Stimulated activated memory B cell treated with anti-CD40 and anti-IgM and Interleukin-4, amounts not matched to agents 10 μg/mL and 1 μg/mL and 100 μg/mL, for 72 hours (primary cell): ENCODE measurements at places on chromosomes 13 and 19.

- no peak for ATAC-seq
Measured at GRCh38 chr13:93976528-93976927, 503.0 kb downstream of the DCT start.

DNA sequence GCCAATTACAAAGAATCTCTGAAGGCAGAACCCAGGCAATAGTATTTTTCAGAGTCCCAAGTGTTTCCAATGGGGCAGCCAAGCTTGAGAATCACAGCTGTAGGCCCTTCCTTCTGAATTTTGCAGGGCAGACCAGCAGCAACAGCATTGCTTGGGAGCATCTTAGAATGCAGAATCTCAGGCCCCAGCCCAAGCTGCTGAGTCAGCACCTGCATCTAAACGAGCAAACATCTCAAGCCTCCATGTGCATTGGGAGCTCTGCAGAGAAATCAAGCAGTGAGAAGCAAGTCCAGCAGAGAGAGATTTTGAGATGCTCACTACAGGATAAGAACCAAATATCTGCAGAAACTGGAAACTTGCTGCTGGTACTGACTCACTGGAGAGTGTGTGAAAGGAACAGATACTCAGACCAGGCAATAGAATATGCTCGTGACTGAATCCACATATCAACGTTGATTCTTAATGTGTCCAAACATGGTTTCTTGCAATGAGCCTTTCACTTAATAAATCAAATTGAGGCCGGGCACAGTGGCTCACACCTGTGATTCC lies 81.5 kb upstream of the TNFSF11 start:
- no peak for ATAC-seq

- no peak for ATAC-seq
Measured at GRCh38 chr13:43895940-43896339, 16.2 kb downstream of the LACC1 start.

DNA sequence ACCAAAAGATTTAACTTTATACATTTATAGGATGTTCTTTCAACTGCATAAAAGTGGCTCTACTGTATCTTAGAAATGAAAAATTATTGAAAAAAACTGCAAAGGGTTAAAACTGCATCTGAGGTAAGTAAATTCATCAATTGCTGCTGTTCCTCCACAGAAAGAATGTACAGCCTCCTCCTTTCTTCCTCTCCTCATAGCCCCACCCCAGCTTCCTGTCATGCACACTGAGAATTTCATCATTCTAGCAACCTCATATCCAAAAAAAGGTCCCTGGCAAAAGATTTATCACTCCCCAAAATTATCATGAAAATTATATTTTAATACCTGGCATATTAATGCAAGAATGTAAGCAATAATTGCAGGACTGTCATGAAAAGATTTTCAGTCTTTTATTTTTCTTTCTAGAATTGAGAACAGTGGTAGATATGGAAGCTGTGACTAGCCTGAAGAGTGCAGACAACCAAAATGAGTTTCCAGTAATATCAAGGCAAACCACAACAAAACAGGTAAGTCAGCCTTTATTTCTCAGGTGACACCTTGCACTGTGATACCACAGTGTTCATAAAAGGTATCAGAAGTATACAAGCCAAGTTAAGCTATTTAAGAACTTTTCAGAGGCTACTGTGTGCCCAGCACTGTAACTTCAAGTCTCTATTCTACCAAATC lies 110.8 kb downstream of the SUCLA2 start:
- ATAC-seq, result no peak

DNA sequence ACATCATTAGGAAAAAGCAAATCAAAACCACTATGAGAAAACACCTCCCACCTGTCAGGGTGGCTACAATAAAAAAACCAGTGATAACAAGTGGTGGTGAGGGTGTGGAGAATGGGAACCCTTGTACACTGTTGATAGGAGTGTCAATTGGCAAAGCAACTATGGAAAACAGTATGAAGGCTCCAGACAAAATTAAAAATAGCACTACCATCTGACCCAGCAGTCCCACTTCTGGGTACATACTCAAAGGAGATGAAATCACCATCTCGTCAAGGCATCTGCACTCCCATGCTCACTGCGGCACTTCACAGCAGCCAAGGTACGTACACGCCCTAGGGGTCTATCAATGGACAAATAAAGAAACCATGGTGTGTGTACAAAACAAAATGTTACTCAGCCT lies 715.1 kb downstream of the UQCRFS1 start:
- ATAC-seq, result no peak

- ATAC-seq, result no peak
Measured at GRCh38 chr13:112733661-112734379, 44.0 kb downstream of the ATP11A start.

DNA sequence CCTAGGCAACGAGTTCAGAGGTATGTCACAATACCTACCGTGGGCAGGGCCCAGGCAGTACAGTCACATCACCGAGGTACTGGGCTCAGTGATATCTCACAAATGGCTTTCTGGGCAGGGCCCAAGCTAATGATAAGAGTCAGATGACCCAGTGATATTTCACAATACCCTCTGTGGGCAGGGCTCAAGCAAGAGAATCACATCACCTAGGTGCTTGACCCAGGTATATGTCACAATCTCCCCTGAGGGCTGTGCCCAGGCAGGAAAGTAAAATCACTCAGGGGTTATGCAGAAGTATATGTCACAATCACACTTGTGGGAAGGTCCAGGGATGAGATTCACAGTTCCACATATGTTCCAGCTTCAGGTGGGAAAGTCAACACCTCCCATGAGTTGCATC lies 45.3 kb downstream of the ZNF729 start:
- no peak for ATAC-seq

DNA sequence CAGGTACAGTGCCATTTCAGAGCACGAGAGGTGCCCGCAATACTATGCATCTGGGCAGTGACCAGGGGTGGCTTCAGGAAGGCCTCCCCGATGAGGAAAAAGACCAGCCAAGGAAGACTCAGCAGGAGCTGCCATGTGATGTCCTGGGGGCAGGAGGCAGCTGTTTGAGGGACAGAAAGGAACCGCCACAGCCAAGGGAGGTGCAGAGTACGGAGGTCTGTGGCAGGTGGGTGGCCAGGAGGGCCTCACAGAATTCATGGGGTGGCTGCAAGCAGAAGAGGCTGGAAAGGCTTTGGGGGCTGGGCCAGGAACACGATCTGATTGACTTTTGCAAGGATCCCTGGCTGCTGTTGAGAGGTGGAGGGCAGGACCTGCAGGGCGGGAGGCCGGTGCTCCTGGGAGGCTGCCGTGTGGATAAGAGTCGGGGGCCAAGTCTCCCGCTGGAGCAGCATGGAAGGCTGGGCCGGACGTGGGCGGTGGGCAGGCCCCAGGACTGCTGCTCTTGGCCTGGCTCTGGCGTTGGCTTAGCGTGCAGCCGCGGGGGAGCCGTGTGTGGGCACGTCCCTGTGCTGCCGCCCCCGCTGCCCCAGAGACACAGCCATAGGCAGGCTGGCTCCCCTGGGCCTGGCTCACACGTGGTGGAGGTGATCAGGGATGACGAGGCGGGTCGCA lies 29.1 kb downstream of the CEBPA start:
- no peak for ATAC-seq

GRCh38 chr19:12665281-12665573 lies 1.3 kb downstream of the MAN2B1 start:
- ATAC-seq, result peak; percentile 88

GRCh38 chr13:103471896-103472295 lies 405.7 kb upstream of the SLC10A2 start:
- ATAC-seq, result no peak

- no peak for ATAC-seq
Measured at GRCh38 chr13:67023130-67023876, 206.8 kb downstream of the PCDH9 start.

GRCh38 chr19:35497406-35497805 lies 7.1 kb upstream of the KRTDAP start:
- no peak for ATAC-seq

GRCh38 chr13:80523134-80523533 lies 182.2 kb upstream of the SPRY2 start:
- ATAC-seq, result no peak

DNA sequence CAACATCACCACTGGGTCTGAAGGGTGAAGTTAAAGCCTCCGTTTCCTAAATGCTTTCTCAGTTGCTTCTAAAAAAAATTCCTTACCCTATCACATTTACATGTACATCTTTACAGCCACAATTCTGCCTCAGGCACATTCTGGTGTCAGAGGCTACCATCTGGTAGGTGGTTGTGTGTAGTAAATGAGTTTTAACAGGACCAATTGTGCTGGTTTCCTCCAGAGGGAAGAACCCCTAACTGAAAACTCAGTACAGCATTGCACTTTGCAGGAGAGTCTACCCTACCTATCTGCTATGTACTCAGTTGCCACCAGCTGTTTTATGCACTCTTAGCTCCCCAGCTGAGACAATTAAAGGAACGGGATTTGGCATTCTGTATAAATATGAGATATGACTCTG lies 1576.5 kb downstream of the PCDH9 start:
- no peak for ATAC-seq

GRCh38 chr19:2479556-2480194 lies 3.7 kb downstream of the GADD45B start:
- ATAC-seq, result no peak

DNA sequence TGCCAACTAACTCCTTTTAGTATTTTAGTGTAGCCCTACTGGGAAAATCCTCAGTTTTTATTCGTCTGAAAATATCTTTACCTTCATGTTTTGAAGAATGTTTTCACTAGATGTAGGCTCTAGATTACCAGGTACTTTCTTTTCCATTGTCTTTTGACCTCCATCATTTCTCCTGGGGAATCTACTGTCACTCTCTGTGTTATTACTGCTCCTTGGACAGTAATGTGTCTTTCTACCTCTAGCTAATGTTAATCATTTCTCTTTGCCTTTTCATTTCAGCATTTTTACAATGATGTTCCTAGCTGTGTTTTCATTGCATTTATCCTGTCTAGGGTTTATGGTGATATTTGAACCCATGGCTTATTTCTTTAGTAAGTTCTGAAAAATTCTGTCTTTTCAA lies 61.9 kb downstream of the SPACA7 start:
- no peak for ATAC-seq

DNA sequence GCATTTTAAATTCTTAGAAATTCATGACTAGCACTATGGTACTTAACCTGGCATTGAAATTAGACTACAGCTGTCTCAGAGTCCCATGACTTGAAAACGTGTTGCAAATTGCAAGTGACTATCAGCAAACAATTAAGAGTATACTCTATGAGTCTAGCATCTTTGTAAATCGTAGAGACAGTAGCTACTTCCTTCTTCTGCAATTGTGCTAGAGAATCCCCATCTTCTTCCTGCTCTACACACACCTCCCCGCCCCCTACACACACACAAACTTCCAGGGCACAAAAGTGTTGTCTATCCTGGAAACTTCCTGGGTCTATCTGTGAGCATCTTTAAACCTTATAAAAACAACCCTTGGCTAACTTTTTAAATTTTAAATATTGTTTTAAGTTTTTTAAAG lies 35.2 kb upstream of the MIR17HG start:
- ATAC-seq, result no peak

- ATAC-seq, result no peak
Measured at GRCh38 chr19:17490411-17490810, 20.1 kb downstream of the SLC27A1 start.

DNA sequence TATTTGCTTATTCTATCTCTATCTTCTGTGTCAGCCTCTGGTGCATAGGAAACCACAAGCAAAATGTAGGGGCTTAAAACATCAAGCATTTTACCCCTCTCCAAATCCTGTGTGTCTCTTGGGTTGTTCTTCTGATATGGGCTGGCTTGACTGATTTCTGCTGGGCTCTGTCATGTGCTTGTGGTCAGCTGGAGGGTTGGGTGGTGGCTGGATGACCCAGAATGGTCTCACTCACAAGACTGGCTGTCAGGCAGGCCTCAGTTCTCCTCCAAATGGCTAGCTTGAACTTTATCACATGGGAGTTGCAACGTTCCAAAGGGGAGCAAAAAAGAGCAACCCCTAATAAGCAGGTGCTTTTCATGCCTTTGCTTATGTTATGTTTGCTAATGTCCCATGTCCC lies 9.6 kb upstream of the LYPD5 start:
- ATAC-seq, result no peak

DNA sequence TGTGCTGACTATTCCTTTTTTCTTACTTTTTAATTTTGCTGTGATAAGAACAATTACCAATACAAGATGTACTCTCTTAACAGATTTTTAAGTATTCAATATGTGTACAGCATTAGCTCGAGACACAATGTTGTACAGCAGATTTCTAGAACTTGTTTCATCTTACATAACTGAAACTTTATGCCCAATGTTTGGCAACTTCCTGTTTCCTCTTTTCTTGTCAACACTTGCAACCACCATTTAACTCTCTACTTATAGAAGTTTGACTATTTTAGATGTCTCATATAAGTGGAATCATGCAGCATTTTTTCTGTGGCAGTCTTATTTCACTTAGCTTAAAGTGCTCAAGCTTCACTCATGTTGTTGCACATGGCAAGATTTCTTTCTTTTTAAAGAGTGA lies 1426.8 kb downstream of the SLITRK5 start:
- ATAC-seq, result no peak

DNA sequence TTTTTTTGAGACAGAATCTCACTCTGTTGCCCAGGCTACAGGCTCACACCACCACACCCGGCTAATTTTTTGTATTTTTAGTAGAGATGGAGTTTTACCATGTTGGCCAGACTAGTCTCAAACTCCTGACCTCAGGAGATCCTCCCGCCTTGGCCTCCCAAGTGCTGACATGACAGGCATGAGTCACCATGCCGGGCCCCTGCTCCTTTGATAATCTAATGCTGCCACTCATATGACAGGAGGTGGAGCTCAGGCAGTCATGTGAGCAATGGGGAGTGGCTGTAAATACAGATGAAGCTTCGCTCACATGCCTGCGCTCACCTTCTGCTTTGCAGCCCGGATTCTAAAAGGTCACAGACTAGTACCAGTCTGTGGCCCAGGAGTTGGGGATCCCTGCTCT lies 25.1 kb downstream of the ARHGEF18 start:
- ATAC-seq, result no peak

DNA sequence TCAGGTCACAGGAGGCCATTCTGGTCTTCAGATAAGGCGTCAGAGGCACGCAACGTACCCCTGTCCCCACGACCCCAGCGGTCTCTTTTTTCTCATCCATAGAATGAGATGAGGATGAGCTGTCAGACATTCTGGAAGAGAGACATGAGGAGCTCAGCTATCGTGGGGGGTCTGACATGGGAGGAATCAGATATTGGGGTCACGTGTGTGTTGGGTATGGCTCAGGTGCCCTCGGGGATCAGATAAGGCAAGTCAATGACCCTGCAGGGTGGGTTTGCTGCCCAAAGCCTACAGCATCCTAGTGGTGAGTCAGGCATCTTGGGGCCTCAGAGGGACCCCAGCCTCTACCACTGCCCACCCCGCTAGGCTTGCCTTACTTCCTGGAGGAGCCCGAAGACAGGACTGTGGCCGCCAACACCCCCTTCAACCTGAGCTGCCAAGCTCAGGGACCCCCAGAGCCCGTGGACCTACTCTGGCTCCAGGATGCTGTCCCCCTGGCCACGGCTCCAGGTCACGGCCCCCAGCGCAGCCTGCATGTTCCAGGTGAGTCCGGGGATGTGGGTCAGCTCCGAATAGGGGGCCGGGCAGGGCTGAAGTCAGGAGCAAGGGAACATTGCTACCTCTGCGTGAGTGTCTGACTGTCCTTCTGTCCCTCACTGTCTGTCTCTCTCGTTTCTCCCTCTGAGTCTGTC lies 2.6 kb downstream of the AXL start:
- ATAC-seq, result no peak
